Spleen (tissue), 13 donors: ENCODE measurements at places on chromosomes 2 and 18.

DNA sequence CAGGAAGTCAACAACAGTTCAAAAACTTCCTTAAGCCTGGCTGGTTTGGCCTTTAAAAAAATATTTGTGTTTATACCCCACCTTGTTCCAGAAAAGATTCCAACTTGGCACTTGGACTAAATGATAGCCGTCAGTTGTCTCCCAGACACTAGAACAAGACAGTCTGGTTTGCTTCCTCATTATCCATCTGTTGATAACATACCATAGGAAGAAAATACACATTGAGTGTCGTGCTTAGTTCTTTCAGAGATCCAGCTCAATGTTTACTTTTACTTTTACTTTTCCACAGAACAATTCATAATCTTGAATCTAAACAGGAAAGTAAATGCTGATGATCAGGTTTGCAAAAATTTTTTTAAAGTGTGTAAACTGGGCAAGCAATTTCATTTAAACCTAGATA, 2.4 kb upstream of the VPS54 start:
- DNase-seq: no peak

- DNase-seq: no peak
These were observed 96.8 kb downstream of the VSNL1 start for GRCh38 chr2:17637131-17637906.

DNA sequence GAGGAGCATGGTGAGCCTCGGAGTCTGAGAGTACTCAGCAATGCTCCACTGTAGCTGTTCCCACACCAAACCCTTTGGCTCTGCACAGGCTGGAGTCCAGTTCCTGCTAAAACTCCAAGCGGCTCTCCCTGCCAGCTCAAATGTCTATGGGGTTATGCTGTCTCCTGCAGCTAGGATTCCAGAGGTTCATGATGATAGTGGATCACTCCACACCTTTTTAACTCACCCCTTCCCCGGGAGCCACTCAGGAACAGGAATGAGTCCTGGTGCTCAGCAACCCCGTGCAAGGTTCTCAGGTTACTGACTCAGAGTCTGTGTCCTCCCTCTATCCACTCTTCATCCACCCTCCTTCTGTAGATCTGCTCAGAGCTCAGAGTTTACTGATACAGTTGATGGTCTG, 410.0 kb downstream of the CDH19 start:
- no peak for DNase-seq

DNA sequence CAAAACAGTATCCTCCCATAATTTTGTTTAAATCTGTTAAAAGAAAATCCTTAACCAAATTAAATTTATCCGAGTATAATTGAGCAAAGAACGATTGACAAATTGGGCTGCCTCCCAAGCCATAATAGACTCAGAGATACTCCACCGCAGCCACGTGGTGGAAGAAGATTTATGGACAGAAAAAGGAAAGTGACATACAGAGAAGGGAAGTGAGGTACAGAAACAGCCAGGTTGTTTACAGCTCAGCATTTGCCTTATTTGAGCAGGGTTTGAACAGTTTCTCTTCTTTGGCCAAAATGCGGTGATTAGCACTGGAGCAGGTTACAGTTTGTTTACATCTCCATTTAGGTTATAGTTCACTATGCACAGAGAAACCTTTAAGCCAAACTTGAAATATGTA, 60.8 kb downstream of the KYNU start:
- DNase-seq: no peak

- no peak for DNase-seq
These were observed 8.9 kb downstream of the GAREM1 start for GRCh38 chr18:32461709-32462272.

DNA sequence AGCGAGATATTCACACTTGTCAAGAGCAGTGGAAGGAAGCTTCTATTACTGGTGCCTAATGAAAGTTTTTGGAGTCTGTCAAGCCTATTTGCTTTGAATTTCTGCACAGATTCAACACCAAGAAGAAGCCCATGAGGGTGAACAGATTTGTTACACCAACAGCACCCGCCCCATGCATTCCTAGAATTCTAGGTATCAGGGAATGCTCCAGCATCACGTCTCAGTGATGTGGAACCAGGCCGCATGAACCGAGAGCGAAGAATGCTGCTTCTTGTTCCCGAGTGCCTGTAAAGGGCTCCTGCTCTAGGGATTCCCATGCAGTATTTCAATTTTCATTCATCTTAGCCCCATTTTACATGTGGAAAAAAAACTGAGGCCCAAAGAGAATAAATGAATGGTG, 69.7 kb downstream of the KCNF1 start:
- no peak for DNase-seq
